Stimulated activated CD8-positive, alpha-beta memory T cell treated with anti-CD3 and anti-CD28 coated beads, Interleukin-2, amount 100 ng/mL, for 48 hours (primary cell): ENCODE measurements at places on chromosomes 3 and 15.

DNA sequence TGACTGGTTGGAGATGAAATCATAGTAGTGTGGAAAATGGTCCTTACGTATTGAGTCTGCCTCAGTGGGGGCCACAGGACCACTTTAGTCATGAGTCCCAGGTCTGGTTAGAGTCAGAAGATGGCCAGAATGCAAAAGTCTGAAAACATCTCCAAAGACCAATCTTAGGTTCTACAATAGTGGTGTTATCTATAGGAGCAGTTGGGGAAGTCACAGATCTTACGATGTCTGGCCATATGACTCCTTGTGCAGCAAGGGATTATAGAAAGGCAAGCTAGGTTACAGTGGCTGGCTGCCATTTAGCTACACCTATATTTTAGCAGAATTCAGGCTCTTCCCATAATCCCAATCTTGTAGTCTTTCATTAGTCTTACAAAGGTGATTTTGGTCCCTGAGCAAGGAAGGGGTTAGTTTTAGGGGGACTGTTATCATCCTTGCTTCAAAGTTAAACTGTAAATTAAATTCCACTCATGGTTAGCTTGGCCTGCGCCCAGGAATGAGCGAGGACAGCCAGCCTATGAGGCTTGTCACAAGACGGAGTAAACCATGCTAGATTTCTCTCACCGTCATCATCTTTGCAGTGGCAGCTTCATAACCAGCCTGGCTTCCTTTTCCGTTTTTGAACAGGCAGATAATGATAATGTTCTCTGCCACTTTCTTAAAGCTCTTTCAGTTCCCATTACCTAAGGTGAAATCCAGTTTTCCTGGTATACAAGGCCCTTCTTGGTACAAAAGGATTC, 134.1 kb downstream of the VPS8 start:
- DNase-seq = no peak

- no peak for DNase-seq
Measured at GRCh38 chr3:97692831-97693230, 71.7 kb upstream of the ARL6 start.

DNA sequence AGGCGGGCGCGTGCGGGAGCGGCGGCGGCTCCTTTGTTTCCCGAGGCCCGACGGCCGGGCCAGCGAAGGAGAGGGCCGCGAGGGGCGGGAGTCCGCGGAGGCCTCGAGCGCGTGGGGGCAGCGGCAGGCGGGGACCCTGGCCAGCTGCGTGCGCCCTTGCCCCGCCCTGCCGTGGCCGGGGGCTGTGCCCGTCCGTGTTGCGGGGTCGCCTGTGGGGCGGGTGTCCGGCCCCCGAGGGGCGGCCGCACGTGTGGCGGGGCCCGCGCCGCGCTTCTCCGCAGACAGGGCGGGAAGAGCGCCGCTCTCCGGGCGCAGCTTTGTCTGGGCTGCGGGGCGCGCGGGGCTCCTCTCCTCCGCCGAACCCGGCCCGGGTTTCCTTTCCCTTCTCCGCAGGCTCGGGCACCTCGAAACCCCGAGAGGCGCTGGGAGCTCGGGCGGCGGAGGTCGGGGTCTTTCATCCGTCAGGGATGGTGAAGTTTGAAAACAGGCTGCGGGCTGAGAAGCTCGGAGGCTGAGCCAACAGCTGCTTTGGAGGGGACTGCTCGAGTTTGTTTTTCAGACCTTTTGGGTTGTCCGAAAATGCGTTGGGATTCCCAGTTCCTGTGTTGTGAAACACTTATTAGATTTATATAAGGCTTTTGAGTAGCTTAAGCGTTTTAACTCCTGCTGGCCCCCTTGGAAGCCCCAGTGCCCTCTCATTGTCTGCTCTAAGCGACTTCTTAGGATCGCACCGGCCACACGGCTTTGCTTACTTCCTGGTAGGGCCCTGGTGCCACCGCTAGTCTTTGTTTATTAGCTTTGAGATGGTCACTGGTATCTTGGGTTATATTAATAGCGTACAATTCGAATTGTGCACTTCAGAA, 817 bp downstream of the USP3 start:
- DNase-seq = no peak

DNA sequence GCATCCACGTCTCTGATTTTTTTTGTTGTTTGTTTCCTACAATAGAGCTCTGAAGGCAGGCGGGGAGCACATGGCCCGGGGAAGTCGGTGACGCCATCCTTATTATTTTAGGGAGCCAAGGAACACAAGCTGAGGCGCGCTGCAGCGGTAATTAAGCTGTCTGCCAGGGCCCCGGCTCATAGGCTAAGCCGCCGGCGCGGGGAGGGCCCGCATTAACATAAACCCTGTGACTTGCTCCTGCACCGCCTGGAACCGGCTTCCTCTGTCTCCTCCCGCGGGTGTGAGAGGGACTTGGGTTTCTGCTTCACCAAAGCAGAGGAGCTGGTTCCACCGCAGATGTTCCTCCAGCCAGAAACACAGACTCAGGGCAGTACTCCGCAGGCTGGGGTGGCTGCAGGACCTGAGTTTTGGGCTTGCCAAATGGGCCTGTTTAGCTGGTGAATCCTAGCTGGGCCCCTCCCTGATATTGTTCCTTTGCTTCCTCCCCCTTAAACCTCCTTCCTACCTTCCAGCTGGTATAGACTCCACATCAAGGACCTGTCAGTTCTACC, 25.3 kb downstream of the ANP32A start:
- DNase-seq = peak; percentile 56

GRCh38 chr15:79881254-79881653, 15.6 kb downstream of the MTHFS start:
- no peak for DNase-seq

DNA sequence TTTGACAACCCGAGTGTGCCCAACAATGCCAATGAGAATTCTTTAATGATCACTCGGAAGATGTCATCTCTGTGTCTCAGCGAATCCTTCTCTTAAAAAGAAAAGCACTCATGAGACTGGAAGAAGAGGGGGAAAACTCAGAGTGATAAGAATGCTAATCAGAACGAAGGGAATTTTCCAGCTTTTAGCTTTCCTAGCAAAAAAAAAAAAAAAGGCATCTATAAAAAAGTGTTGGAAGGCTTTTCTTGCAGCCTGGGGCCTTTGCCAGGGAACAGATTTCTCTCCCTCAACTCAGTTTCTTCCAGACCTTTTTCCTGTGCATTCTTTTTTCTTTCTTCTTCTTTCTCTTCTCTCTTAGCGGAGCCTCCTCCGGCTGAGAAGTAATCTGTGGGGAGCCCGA, 80.5 kb upstream of the NEO1 start:
- DNase-seq = no peak
